Skin of body (tissue), 3 donors: ENCODE measurements at places on chromosomes 4 and X. TPM values are rescaled to one million over a fixed set of nuclear protein-coding genes. Genes with fewer than 3 reads are reported as not detected.

GPC3 gene
- 307 TPM for total RNA-seq

IL15 gene
- 3.8 TPM for total RNA-seq

F8A3 gene
- 1.7 TPM for total RNA-seq

SPATA4 gene
- 0.10 TPM for total RNA-seq

IL3RA gene
- 5.7 TPM for total RNA-seq

CENPI gene
- total RNA-seq = 8.9 TPM

MCTS1 gene
- total RNA-seq = 28.7 TPM

ADAM29 gene
- not detected for total RNA-seq

F8A1 gene
- 1.4 TPM for total RNA-seq

NPY1R gene
- total RNA-seq = 5.6 TPM

RAPGEF2 gene
- total RNA-seq = 49.3 TPM

ARX gene
- total RNA-seq = 0.10 TPM

DAPP1 gene
- total RNA-seq = 27.6 TPM

EVC gene
- 24.5 TPM for total RNA-seq

CXorf49 gene
- total RNA-seq = not detected

SUPT20HL1 gene
- total RNA-seq = not detected

GALNTL6 gene
- 0.99 TPM for total RNA-seq

RAB9B gene
- 4.8 TPM for total RNA-seq

PNMA5 gene
- total RNA-seq = not detected

LANCL3 gene
- 0.39 TPM for total RNA-seq

NIPAL1 gene
- 9.5 TPM for total RNA-seq

MAGEE2 gene
- total RNA-seq = not detected

PPM1K gene
- 34.2 TPM for total RNA-seq

CDKL5 gene
- 8.1 TPM for total RNA-seq

ASB5 gene
- 18.6 TPM for total RNA-seq

HSFX3 gene
- total RNA-seq = not detected

CNGA1 gene
- total RNA-seq = 3.4 TPM

VCX gene
- not detected for total RNA-seq

PPP4R3C gene
- total RNA-seq = not detected

ATOH1 gene
- 0.30 TPM for total RNA-seq

GCNA gene
- total RNA-seq = 0.99 TPM

UCP1 gene
- total RNA-seq = 1.7 TPM

ASB12 gene
- 2.6 TPM for total RNA-seq

PABPC4L gene
- 8.2 TPM for total RNA-seq

CSAG2 gene
- not detected for total RNA-seq

PCDH18 gene
- 118 TPM for total RNA-seq

S100P gene
- total RNA-seq = 26.0 TPM

QRFPR gene
- 0.89 TPM for total RNA-seq

TMSB15C gene
- 7.6 TPM for total RNA-seq

TLR8 gene
- 2.1 TPM for total RNA-seq

TLR6 gene
- total RNA-seq = 2.9 TPM

CLCN4 gene
- 7.4 TPM for total RNA-seq

YY2 gene
- total RNA-seq = 2.5 TPM
